ENCODE measurements at places on chromosomes 3 and 15.

DNA sequence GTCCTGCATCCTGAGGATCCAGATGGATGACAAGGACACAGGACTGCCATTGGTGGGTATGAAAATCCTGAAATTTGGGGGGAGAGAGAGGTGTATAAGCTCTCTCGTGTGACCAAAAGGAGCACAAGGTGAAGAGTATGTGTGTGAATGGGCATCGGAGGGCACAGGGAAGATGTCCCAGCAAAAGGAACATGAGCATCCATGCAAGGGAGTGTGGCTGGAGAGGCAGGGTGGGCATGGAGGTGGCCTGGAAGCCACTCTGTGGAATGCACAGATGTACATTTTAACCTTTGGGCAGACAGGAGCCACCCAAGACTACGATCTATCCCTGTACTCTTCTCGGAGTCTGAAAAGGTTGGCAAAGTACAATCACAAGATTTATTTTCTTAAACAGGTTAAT is 54.5 kb downstream of the CAPN7 start:
- no peak for DNase-seq

- DNase-seq: no peak
Measured at GRCh38 chr3:52830535-52831258, at the start of gene ITIH4. Gene ITIH4, minus strand, starts transcription at chr3:52830672. Its CDS starts 30 bp downstream, at chr3:52830642.

GRCh38 chr15:69367236-69367635 is 46.9 kb upstream of the KIF23 start:
- no peak for DNase-seq

DNA sequence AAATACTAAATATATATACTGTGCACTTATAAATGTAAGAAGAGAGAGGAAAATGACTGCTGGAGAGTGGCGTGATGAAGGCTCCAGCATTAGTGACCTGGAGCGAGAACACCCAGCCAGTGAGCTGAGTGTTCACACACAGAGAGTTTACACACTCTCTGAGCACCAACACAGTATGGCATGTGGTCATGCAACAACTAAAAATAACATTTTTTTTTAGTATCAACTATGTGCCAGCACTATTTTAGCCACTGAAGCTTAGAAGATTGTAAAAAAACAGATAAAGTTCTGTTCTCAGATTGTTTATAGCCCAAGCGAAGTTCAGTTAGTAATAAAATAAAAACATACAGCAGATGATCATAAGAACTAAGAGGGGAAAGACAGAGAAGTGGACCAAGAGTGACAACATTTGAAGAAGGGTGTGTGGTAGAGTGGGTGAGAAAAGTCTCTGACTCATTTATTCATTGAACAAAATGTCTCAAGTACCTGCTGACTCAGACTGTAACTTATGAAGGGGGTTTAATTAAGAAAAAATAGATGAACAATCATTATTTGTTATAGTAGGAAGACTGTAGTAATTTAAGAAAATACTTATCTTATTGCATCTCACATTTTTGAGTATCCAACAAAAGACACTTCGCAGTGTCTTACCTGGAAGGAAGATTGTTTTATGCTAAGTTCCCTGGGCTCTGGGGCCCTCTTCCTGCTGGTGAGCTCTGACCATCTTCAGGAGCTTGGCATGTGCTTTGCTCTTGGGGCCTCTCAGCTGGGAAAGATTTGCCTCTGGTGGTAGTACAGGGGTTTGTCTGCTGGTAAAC is 43.8 kb downstream of the GAP43 start:
- no peak for DNase-seq

- no peak for DNase-seq
Measured at GRCh38 chr3:7271631-7272030, 410.7 kb downstream of the GRM7 start.

DNA sequence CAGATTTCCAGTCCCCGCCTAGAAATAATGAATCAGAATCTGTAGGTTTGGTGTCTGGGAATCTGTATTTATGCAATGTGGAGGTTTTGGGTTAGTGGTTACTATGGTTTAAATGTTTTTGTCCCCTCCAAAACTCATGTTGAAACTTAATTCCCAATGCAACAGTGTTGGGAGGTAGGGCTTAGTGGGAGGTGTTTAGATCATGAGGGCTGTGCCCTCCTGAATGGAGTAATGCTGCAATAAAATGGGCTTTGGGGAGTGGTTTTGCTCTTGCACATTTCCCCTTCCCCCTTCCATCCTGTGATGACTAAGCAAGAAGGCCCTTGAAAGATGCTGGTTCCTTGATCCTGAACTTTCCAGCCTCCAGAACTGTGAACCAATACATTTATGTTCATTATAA is 9.2 kb upstream of the RFC4 start:
- peak; percentile 81 for DNase-seq

GRCh38 chr3:177150970-177151627 is 46.2 kb downstream of the TBL1XR1 start:
- peak; percentile 82 for DNase-seq

DNA sequence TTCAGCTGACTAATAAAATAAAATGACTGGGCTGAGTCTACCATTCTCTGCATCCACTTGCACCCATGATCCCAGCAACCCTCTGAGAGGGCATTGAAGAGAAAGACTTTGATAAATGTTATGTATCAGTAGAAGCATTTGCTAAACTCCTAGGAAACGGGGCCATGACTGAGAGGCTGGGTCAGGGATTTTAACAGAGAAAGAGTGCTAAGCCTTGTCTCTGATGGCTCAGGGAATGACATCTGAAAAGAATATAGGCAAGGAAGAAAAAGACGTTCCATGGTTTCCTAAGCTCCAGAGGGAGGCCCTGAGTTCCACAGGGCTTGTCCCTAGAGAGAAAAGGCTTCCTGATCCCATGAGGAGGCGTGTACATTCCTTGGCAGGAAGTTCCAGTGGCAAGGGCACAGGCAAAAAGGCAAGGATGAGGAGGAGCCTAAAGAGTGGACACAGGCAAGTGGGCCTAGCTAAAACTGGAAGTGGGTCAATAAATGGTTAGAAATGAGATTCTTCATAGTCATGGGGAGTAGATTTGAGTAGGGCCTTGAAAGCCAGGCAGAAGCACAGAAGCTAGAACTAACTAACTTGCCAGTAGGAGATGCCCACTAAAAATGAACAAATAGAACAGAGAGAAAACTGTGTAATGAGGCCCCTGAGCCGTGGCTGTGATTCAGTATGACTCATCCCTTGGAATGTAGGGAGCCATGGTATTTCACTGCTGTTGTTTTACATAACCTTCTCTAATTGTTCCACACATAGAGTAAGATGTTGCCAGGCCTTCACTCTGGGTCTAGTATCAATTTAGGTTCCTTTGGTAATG is 44.9 kb upstream of the MANF start:
- DNase-seq: peak; percentile 95

- no peak for DNase-seq
Measured at GRCh38 chr3:14802381-14802731, 16.4 kb upstream of the FGD5 start.
